ENCODE measurements at places on chromosomes 16 and 17.

- DNase-seq = no peak
Observed at GRCh38 chr16:8583732-8584131, 6.6 kb downstream of the TMEM114 start.

DNA sequence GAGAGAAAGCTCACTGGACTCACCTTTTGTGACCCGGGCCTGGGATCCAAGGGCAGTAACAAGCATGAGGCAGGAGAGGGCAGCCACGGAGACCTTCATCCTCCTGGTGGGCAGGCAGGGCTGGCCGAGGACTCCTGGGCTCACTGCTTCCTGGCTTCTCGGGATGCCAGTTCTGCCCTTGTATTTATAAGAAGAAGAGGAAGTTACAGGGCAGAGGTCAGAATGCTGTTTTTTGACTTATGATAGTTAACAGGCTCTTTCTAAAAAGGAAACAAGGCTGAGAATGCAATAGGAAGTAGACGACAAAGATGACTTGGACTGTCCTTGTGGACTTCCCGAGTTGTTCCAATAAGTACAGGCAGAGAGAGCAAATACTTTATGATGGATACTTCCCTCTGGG lies at the start of gene CCL23:
Gene CCL23 (minus strand): TSS at position 174 of the 400 bp plus-strand sequence. CDS start 75 bp downstream, at position 99.
- DNase-seq = no peak

- peak; percentile 84 for DNase-seq
Observed at GRCh38 chr16:25257956-25258860, 563 bp upstream of the ZKSCAN2 start.

DNA sequence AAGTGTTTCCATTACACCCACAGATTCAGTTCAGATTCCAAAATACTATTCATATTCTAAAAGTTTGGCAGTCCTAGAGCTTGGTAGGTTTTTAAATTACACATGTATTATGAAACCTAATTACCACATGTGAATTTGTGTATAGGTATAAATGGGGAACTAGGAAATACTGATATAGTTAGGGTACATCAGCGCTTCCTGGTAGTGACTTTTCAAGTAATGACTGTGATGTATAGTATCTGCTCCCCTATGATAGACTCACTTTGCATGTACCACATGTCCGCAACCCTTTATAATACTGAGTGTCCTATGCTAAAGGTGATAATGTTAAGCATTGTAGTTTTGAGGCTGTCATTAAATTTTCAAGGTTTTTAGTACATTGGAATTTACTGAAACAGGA lies 22.9 kb downstream of the CDK12 start:
- DNase-seq = no peak

- DNase-seq = no peak
Observed at GRCh38 chr16:79411357-79411756, 189.2 kb downstream of the MAF start.

- DNase-seq = peak; percentile 52
Observed at GRCh38 chr17:57915544-57915943, 39.7 kb downstream of the CUEDC1 start.

DNA sequence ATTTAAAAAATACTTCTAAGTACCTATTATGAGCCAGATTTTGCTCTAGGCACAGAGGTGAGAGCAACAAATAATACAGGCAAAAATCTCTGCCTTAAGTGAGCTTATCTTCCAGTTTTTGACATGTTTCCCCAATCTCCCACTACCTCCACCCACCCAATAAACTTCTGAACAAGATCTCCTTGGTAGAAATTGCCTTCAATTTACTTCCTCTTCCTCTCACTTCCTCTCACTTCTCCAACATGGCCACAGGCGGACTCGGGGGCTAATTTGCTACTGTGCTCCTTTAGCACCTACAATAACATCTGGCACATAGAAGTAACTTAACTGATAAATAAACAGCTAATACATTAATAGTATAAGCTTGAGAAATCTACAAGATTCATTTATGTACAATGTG lies 82.6 kb downstream of the CACNG1 start:
- DNase-seq = no peak

- DNase-seq = peak; percentile 36
Observed at GRCh38 chr17:29124135-29124924, 55.9 kb downstream of the MYO18A start.

- no peak for DNase-seq
Observed at GRCh38 chr16:67648764-67649407, 3.9 kb downstream of the CARMIL2 start.
